ENCODE measurements at places on chromosomes 11 and 22.

DNA sequence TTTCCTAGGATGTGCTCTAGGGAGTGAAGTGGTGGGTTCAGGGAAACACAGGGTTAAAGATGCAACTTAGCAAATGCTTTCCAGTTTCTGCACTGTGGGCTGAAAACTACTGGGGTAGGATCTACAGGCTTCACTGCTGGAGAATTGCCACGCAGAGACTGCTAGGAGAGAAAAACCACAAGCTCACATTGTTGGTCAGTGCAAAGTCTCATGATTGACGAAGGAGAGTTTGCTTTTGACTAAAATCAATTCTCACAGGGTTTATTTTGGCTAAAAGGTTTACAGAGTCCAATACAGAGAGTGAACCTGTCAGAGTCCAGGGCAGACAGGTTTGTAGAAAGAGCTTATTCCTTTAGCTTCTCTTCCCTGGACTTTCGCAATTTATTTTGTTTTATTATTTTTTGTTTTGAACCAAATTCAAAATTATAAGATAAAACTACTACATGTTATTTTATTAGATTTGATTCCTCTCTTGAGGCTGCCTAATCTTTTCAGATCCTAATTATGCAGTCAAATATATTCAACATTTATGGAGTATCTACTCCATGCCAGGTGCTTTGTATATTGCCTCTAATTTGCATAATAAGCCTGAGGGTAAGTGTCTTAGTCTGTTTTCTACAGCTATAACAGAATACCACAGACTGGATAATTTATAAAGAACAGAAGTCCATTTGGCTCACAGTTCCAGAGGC lies 64.7 kb downstream of the MTNR1B start:
- no peak overlapping the region for H3K4me3 ChIP-seq
- H3K27me3 ChIP-seq = peaks cover 2% of the 10 kb centered on the region
- no peaks in the 10 kb centered on the region for H3K36me3 ChIP-seq
- no peak overlapping the region for H3K27ac ChIP-seq
- no peak for DNase-seq
- peaks cover 6% of the 10 kb centered on the region for H3K4me1 ChIP-seq

DNA sequence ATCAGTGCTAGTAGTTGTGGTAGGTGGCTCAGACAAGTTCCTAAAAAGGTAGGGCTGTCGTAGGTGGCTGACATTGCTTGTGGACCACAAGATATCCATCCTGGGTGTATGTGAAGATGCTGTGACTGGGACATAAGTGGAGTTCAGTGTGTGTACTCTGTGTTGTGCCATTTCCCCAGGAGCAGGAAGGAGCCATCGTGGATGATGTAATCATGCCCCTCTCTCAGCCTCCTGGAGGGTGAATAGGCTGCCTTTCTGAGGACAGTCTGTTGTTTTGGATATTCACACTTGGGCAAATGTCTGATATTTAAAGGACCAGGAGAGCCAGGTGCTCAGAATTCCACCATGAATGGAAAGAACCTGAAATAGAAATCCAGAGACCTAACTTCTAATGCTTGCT lies 2.7 kb downstream of the HEPHL1 start:
- H3K27me3 ChIP-seq = no peaks in the 10 kb centered on the region
- no peak overlapping the region for H3K4me3 ChIP-seq
- H3K4me1 ChIP-seq = no peaks in the 10 kb centered on the region

DNA sequence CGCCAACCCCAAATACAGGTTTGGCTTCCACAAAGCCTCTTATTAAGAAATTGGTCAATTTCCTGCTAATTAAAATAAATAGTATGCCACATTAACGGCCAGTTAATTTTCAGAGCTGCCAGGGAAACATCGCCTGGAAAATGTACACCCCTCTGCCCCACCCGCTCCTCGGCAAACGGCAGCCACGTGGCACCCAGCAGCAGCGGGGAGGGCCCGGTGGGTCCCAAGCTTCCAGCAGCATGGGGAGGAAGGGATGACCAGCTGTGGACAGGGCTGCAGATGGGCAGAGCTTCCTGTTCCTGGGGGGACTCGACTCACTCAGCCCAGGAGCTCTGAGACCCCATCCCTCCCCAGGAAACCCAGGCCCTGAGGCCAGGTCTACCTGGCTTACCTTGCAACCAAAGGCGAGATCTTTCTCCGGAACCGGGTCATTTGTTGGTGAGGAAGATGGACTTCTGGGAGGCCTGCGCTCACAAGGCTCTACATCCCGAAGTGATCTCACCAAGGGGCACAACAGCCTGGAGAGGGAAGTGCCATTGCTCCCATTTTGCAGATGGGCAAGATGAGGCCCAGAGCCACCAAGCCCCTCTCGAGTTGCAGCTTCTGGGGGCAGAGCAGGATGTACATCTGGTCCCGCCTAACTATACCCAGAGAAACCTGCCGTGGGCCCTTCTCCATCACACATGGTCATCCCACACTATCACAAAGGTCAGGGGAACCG lies 68.3 kb downstream of the IGLL1 start:
- no peak overlapping the region for H3K4me3 ChIP-seq
- no peaks in the 10 kb centered on the region for H3K27me3 ChIP-seq
- DNase-seq = no peak
- no peak overlapping the region for H3K27ac ChIP-seq
- H3K4me1 ChIP-seq = peaks cover 3% of the 10 kb centered on the region

GRCh38 chr11:100619484-100619883 lies 67.6 kb upstream of the ARHGAP42 start:
- no peak overlapping the region for H3K27ac ChIP-seq
- H3K36me3 ChIP-seq = no peaks in the 10 kb centered on the region
- no peak overlapping the region for H3K4me3 ChIP-seq
- no peaks in the 10 kb centered on the region for H3K4me1 ChIP-seq
- DNase-seq = peak; percentile 61

DNA sequence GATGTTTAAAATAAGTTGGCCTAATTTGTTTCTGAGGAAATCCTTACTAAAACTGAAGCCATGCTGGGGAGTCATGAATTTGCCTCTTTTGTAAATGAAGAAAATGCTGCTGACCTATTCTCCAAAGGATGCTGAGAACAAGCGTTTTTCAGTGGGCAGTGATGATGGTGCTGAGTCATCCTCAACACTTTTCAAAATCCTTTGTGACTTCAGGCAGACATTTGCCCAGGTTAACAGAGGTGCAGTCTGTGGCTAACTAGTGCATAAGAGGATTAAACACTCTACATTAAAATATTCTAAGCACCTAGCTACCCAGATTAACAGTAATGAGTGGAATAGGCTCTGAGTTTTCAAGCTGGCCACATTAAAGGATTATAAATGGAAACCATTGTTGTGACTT lies 509.0 kb downstream of the DLG2 start:
- H3K4me1 ChIP-seq = no peaks in the 10 kb centered on the region
- no peak overlapping the region for H3K27ac ChIP-seq
- H3K36me3 ChIP-seq = no peaks in the 10 kb centered on the region
- peak; percentile 28 for DNase-seq
- H3K27me3 ChIP-seq = no peaks in the 10 kb centered on the region

DNA sequence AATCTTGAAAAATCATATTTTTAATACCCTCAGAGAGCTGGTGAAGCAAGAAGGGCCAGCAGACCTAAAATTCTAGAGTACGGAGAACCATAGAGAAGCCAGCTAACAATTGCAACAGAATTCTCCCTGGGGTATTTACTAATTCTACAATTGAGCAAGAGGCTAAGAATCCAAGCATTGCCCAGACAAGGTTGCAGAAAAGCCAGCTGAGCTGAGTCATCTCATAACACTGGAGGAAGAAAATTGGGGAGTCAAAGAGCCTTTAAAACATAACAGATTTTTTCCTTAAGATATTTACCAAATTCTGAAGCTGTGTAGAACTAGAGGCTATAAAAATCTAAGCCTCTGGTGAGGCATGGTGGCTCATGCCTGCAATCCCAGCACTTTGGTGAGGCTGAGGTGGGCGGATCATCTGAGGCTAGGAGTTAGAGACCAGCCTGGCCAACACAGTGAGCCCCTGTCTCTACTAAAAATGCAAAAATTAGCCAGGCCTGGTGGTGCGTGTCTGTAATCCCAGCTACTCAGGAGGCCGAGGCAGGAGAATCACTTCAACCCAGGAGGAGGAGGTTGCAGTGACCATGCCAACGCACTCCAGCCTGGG lies 13.6 kb upstream of the TMEM216 start:
- no peak overlapping the region for H3K27ac ChIP-seq
- no peak overlapping the region for H3K4me3 ChIP-seq
- no peak for DNase-seq
- no peaks in the 10 kb centered on the region for H3K4me1 ChIP-seq
- no peaks in the 10 kb centered on the region for H3K27me3 ChIP-seq

DNA sequence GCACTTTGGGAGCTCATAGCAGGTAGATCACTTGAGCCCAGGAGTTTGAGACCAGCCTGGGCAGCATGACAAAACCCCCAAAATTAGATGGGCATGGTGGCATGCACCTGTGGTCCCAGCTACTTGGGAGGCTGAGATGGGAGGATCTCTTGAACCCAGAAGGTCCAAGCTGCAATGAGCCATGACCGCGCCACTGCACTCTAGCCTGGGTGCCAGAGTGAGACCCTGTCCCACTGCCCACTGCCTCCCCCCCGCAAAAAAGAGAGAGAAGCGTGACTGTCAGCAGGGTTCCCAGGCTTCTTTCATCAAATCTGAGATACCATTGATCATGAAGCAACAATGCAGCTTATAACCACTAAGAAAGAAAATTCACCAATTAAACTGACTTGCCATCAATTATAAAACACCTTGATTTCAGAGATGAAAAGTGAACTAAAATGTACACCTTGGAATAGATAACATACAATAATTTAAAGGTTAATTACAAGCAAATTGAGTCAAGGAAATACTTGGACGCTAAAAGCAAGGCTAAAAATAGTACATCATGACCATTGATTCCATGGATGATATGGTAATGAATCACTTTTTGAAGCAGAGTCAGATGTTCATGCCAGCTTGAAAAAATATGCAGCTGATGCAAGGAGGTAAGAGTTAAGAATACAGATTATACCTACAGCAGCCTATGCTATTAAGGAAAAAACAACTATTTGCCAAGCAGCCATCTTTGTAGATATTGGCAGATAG lies 90.8 kb upstream of the ALKBH3 start:
- H3K4me3 ChIP-seq = no peak overlapping the region
- DNase-seq = no peak
- H3K4me1 ChIP-seq = no peaks in the 10 kb centered on the region
- no peak overlapping the region for H3K27ac ChIP-seq

DNA sequence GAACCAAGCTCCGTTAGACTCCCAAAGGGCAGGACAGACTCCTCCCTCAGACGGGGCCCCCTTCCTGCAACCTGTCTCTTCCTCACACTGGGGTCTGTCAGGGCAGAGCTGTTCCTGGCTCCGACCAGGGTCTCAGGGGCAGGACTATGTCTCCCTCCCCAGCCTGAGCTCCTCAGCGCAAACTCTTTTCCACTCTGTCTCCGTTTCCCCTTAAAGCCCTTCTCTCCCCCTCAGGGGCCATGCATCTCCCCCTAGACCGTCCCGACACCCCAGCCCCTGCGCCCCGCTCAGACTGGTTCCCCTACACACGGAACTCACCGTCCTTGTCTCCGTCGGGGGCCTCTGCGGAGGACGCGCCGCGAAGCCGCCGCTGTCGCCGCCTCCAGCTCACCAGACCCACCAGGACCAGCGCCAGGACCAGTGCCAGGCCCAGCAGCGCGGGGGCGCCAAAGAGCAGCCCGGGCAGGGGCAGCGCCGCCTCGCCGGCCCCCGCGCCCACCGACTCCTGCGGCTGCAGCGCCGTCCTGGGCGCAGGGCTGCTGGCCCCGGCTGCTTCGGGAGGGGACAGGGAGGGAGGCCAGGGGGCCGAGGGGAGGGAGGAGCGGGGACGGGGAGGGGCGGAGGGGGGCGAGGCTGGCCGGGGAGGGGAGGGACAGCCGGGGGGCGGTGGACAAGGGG lies 684 bp downstream of the TNFRSF13C start:
- no peak overlapping the region for H3K4me3 ChIP-seq
- H3K36me3 ChIP-seq = no peaks in the 10 kb centered on the region
- H3K27me3 ChIP-seq = peaks cover 8% of the 10 kb centered on the region
- peaks cover 2% of the 10 kb centered on the region for H3K4me1 ChIP-seq
- H3K27ac ChIP-seq = no peak overlapping the region

DNA sequence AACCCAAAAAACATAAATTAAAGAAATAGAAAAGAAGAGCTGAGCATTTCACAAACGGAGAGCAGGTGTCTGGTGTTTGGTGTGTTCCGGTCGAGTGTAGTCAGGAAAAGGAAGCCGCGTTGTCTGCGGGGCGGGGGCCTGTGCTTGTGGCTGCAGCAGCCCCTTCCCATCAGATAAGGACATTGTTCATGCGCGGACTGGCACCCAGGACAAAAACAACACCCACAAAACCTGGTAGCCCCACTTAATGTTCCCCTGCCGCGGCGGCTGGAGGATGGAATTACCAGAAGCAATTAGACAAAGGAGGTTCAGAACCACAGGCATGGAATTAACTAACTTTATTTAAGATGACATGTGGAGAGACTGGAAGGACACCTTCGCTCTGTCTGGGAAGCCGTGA lies 29.9 kb downstream of the KRTAP5-5 start:
- no peak overlapping the region for H3K27ac ChIP-seq
- no peaks in the 10 kb centered on the region for H3K27me3 ChIP-seq
- H3K4me3 ChIP-seq = no peak overlapping the region
- H3K36me3 ChIP-seq = no peaks in the 10 kb centered on the region
- no peaks in the 10 kb centered on the region for H3K4me1 ChIP-seq

GRCh38 chr11:68321293-68322051 lies 9.1 kb downstream of the LRP5 start:
- no peak for DNase-seq
- H3K27ac ChIP-seq = no peak overlapping the region
- no peaks in the 10 kb centered on the region for H3K36me3 ChIP-seq
- peaks cover 2% of the 10 kb centered on the region for H3K4me1 ChIP-seq
- H3K27me3 ChIP-seq = no peaks in the 10 kb centered on the region

DNA sequence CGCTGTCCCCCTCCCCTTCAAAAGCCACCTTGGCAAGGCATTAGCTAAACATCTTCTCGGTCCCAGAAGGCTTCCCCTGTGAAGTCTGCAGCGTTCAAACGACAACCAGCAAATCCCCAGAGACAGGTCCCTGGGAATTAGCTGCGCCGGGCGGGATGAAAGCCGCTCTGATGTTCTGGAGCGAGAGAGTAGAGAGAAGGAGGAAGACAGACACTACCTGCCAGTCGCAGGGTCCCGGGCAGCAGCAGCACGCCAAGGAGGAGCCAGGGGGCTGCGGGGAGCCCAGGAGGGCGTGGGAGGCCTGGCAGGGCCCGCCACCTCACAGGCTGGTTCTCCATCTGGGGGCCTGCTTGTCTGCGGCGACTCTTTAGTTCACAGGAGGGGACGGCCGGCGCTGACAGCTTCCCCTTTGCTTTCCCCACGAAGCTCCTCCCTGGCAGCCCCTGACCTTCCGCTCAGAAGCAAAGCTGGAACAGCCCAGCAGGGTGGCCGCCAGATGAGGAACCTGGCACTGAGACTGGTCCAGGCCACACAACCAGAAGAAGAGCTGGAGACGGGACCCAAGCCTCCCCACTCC lies at the start of gene NFAM1:
Gene NFAM1 (minus strand): TSS at position 384 of the 577 bp plus-strand sequence. CDS start 46 bp downstream, at position 338.
- no peaks in the 10 kb centered on the region for H3K36me3 ChIP-seq
- no peak for DNase-seq
- no peaks in the 10 kb centered on the region for H3K4me1 ChIP-seq
- H3K27me3 ChIP-seq = no peaks in the 10 kb centered on the region

All from mesendoderm (in vitro differentiated cells).